ENCODE measurements at places on chromosomes 12 and 14.

- DNase-seq: no peak
Measured at GRCh38 chr12:75978677-75979076, 52.9 kb downstream of the PHLDA1 start.

- peak; percentile 50 for DNase-seq
Measured at GRCh38 chr12:452667-453210, 7.0 kb upstream of the B4GALNT3 start.

DNA sequence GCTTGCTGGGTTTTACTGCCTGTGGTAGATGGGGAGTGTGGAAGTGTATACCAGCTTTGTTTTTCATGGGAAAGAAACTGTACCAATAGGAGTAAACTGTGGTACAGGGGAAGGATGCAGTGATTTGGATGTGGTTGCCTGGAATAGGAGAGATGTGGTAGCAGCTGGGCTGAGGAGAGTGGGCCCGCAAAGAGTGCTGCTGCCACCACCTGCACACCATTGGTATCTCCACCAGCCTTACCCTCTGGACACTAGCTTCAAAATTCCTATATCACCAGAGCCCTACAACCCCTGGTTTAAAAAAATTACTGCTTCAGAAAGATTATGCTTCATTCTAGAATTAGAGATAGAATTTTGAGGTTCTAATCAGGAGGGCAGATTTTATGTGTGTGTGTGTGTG is 53.6 kb downstream of the AKAP6 start:
- no peak for DNase-seq

- DNase-seq: peak; percentile 96
Measured at GRCh38 chr12:12008931-12009611, 61.7 kb upstream of the BCL2L14 start.

- DNase-seq: no peak
Measured at GRCh38 chr14:90062822-90063539, 1.2 kb downstream of the KCNK13 start.

DNA sequence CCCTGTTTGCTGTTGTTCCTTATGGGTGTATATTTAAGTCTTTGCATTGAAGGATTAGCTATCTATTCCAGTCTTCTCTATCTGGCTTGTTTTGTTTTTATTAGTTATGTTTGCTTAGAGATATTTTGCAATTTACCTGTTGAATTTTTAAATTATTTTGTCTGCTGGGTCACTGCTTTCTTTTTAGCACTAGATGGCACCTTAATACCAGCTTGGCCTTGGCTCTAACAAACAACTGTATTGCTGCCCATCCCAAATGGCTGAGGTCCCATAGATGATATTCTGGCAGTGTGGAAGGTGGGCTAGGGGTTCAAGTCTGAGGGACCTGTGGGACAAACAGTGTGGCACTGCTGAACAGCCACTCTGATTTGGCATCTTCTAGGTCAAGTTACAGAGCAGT is 144.0 kb upstream of the FBXO33 start:
- DNase-seq: no peak

DNA sequence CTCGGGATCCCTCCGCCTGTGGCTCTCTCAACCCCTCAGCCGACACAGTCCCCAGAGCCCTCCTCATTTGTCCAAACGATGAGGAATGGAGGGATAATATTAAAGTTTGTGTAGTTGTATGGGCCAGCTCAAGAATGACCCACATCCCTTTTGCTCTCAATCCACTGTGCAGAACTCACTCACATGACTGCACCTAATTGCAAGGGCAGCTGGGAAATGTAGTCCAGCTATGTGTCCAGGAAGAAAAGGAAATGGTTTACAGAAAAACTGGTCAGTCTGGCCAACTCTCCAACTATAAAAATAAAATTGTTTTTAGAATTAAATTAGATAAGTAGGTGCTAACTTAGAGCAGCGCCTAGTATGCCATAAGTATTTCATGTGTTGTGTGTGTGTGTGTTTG is 66.6 kb downstream of the GALNT8 start:
- DNase-seq: no peak

- no peak for DNase-seq
Measured at GRCh38 chr12:25615119-25615518, 62.0 kb upstream of the LMNTD1 start.

DNA sequence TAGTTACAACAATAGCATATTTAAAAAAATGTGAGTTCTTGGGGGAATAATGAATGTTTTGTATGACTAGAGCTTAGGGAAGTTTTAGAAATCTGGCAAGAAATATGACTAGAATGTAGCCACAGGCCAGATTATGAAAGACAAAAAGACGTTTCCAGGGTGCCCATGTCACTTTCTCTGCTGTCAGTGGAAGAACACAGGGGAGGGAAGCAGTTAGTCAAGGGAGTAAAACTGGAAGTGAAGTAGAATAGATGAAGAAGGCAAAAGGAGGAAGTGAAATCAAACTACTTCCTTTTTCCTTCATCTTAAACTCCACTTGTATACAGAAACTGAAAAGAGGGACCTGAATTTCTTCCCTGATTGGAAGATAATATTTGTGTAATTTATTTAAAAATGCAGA is 81.2 kb upstream of the ATP2B1 start:
- DNase-seq: no peak

GRCh38 chr14:49950275-49951228 is 57.7 kb downstream of the ARF6 start:
- peak; percentile 30 for DNase-seq

GRCh38 chr12:58922849-58923248 is 2.5 kb upstream of the LRIG3 start:
- DNase-seq: no peak

GRCh38 chr12:26271889-26272492 is 76.6 kb downstream of the SSPN start:
- no peak for DNase-seq

DNA sequence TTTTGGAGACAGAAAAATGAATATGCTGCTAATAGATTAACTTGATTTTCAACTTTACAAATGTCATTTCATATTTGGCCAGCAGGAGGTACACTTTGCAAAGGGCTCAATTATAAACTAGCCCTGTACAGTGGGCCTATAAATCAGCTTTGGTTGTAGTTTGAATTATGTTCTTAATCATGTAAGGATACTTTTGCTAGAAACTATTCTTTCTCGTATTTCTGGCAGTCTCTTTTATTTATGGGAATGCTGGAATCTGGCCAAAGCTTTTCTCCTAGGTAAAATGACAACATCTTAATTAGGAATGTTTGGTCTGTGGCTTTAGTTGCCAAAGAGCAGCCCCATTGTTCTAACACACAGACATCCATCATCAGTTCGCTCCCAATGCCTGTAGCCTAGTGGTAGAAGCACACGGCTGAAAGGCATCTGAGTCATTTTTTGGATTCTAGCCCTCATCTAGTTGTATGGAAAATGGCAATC is 1322.3 kb upstream of the SEL1L start:
- DNase-seq: peak; percentile 34

DNA sequence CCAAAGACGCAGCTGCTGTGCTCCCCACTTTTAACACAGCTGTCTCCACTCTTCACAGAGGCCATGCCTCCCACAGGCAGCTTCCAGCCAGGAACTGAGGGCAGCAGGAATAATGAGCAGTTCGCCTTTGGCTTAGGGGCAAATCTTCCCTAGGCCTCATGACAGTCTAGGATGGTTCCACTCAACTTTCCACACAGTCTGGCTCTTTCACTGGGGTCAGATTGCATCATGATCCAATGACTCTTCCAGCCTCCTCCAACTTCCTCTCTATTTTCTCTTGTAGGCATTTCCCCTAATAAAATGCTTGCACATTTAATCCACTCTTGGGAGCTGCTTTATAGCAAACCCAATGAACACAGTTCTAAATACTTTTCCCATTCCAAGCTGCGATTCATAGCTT is 271.6 kb upstream of the ATP2B1 start:
- no peak for DNase-seq

DNA sequence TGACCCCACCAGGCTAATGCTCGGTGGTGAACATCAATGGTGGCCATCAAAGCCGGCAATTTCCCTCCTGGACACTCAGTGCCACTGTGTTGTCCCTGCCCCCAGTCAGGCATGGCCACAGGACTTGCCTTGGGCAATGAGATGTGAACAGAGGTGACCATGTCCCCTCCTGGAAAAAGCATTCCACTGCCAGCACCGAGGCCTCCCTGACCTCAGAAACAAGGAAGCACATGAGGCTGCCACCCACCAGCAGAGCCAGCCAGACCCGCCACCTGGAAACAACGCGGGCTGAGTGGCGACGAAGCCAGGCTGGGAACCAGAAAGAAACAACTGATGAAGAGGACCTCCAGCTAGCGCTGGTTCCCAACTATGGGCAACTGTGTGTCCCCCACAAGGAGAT is 31.8 kb downstream of the ITPK1 start:
- no peak for DNase-seq

DNA sequence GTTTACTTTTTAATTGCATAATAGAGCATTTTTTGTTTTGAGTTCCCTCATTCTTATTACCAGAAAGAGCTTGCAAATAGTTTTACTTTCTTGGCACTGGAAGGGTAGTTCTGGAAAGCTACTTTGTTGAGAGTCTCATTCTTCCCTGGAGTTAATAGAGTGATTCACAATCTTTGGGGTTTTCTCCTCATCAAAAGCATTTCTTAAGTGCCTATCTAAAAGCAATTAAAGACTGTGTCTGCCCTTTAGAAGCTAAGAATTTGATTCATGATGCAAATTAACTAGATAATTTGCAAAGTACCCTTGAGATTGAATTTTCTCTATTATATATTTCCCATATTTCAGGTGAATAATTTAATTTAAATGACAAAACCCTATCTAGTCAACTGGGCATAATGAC is 8.1 kb upstream of the BMAL2 start:
- DNase-seq: no peak

DNA sequence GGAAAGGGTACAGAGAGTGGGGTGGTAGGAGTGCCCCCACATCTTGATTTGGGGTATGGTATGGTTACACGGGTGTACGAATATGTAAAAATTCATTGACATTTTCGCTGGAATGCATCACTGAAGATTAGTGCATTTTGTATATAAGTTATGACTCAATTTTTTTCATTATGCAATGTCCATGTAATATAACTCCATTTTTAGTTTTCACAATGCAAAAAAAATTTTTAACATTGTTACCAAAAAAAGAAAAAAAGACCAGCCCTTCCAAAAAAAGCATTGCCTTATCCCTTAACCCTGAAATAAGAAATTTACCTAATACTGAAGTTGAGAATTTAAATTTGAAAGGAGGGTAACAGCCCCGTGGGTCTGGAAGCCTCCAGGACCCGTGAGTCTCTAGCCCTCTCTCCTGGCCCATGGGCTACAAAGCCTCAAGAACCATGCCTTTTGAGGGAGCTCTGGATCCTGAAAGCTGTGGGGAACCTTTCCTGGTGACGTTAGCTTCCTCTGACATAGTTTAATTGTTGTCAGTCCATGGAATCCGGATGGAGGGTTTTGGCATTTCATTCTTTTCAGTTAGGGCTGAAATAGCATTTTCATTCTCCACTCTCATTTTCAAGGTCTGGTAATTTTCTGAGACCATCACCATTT is 55.6 kb upstream of the ACTN1 start:
- DNase-seq: no peak

DNA sequence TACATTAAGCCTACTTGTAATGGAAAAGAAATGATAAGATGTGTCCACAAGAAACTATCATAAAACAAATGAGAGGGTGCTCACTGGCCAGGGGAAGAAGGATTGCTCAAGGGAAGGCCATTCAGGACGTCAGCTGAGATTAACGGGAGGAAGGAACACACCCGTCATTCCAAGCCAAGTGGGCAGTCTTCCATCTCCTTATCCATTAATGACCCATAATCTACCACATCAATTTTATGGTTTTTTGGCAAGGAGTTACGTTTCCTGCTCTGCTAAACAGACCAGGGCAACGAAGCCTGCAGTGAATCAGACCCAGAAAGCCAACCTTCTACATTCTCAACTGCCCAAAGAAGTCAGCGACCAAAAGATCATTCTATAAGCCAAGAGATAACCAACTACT is 25.1 kb downstream of the PRKAB1 start:
- no peak for DNase-seq

GRCh38 chr14:72888192-72888591 is 5.7 kb downstream of the DPF3 start:
- DNase-seq: no peak

DNA sequence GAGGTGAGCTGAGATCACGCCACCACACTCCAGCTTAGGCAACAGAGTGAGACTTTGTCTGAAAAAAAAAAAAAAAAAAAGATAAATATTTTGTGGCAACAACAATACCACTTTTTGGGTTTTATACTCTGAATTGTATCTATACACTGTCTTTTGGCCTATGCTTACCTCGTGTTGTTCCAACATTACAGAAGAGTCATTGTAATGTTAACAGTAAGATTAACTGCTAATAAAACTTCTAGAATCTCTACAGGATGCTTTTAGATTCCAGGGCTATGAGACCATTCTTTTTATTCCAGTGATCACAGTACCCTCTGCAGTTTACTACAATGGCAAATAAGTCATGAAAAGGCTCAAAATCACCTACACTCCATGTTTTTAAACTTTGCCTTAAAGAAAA is 11.6 kb downstream of the IFT81 start:
- no peak for DNase-seq

DNA sequence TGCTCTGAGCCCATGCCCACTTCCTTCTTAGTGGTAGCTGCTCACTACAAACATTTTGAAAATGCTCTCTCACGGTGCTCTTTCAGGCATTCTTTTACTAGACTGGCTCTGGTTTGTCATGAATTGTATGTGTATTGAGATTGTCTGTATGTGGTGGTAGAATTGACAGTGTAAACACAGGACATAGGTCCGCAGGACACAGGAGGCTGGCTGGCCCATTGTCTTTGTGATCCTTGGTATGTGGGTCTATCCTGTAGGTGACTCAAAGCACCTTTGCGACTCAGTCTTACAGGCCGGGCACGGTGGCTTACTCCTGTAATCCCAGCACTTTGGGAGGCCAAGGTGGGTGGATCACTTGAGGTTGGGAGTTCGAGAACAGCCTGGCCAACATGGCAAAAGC is 250.9 kb downstream of the C12orf75 start:
- no peak for DNase-seq

GRCh38 chr12:89574736-89575208 is 48.9 kb upstream of the POC1B start:
- no peak for DNase-seq

- DNase-seq: no peak
Measured at GRCh38 chr14:53444677-53445312, 291.7 kb upstream of the DDHD1 start.

DNA sequence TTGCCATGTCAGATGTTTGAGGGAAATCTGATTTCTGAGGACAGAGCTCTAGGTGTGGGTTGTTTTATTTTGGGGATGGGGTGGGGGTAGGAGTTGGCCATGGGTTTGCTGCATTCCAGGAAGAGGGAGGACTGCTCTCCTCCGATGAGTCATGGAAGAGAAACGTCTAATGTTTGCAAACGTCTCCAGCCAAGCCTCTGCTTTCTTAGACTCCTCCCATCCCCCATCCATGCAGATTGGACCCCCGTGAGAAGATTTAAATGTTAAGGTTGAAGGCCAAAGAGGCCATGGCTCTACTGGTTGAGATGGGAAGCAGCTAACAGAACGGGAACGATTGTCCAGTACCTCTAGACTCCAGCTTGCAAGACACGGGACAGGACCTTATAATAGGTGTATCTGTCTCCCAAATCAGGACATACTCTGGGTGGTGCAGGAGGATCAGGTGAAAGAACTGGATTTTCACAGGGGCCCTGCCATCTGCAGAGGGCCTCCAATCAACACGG is 11.4 kb upstream of the ATP2A2 start:
- no peak for DNase-seq

GRCh38 chr14:94536836-94537235 is 24.4 kb upstream of the SERPINA4 start:
- DNase-seq: no peak

GRCh38 chr12:125110641-125111360 is 45.6 kb downstream of the AACS start:
- no peak for DNase-seq

GRCh38 chr14:47278233-47278842 is 397.1 kb downstream of the MDGA2 start:
- peak; percentile 14 for DNase-seq

Data from NCI-H146 (cell line).